ENCODE measurements at places on chromosomes 12 and 14.
A peak's percentile ranks its signal among the peaks of the same experiment; 100 is the strongest.

DNA sequence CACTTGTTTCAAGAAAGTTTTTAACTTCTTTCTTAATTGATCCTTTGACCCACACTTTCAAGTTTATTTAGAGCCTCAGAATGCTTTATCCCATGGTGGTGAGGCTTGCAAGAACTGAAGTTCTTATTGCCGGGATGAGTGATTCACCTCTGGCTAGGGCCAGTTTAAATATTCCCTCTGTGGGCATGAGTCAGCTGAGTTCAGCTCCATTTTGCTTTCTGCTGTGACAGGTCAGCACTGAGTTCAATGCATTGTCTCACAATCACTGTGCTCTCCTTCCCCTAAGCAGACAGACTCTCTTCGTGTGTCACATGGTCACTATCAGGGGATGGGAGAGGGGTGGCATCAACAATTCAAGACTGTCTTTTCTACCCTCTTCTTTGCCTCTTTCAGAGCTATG lies 514.6 kb upstream of the FBXO33 start:
- peak; percentile 68 for DNase-seq

- no peak for DNase-seq
Observed at GRCh38 chr12:704516-705242, 41.4 kb upstream of the NINJ2 start.

- no peak for DNase-seq
Observed at GRCh38 chr14:69682621-69683263, 71.3 kb downstream of the SUSD6 start.

DNA sequence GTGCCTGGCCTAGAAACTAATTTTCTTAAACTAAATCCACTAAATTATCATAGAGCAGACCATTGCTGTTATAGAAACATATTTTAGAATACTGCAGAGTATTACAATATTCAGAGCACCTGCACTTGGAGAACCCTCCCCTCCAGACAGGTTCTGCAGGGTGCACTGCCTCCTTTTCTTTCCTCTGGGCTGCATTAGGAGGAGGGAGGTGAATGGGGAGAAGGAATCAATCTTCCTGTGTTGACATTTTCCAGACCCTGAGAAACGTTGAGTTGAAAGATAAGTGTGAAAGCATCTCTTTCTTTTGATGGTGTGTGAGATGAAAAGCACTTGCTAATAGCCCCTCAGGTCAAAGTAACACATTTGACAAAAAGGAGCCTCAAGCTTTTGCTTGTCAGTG lies 7.3 kb downstream of the SYNE2 start:
- DNase-seq: no peak

DNA sequence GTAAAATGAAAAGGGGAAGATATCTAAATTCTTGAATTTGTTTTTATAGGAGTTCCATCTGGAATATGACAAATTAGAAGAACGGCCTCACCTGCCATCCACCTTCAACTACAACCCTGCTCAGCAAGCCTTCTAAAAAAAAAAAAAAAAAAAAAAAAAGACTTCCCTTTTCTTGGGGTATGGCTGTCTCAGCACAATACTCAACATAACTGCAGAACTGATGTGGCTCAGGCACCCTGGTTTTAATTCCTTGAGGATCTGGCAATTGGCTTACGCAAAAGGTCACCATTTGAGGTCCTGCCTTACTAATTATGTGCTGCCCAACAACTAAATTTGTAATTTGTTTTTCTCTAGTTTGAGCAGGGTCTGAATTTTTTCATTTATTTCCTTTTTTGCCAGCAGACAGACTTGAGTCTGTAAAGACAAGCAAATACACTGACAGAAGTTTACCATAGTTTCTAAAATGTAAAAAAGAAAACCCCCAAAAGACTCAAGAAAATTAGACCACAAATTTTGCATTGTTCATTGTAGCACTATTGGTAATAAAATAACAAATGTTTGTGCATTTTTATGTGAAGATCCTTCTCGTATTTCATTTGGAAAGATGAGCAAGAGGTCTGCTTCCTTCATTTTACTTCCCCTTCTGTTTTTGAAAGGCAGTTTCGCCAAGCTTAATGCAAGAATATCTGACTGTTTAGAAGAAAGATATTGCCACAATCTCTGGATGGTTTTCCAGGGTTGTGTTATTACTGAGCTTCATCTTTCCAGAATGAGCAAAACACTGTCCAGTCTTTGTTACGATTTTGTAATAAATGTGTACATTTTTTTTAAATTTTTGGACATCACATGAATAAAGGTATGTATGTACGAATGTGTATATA lies 12.1 kb upstream of the KCNMB4 start:
- DNase-seq: no peak

GRCh38 chr12:13289653-13290289 lies 93.2 kb downstream of the EMP1 start:
- no peak for DNase-seq

GRCh38 chr12:67161322-67161918 lies 107.7 kb upstream of the CAND1 start:
- no peak for DNase-seq

DNA sequence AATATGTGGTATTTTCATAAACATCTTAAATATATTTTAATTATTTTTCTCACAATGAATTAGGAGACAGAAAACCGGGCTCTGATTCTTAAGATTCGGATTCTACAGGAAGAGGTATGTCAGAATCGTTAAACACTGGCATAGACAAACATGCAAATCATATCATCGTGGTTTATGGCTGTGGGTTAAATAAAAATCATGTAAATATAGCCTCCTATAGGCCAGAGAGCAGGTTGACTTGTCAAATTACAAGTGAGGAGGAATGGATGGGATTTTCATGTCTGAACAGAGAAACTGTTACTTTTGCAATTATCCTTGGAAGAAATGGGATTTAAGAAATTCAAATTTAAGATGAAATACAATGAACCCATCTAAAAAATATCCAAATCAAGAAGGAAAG lies 74.9 kb upstream of the BCAT1 start:
- DNase-seq: no peak

GRCh38 chr12:75944097-75944904 lies 87.3 kb downstream of the PHLDA1 start:
- DNase-seq: peak; percentile 89

GRCh38 chr12:61655241-61655640 lies 605.0 kb upstream of the USP15 start:
- no peak for DNase-seq

GRCh38 chr12:96063046-96063445 lies 27.7 kb upstream of the LTA4H start:
- DNase-seq: no peak

DNA sequence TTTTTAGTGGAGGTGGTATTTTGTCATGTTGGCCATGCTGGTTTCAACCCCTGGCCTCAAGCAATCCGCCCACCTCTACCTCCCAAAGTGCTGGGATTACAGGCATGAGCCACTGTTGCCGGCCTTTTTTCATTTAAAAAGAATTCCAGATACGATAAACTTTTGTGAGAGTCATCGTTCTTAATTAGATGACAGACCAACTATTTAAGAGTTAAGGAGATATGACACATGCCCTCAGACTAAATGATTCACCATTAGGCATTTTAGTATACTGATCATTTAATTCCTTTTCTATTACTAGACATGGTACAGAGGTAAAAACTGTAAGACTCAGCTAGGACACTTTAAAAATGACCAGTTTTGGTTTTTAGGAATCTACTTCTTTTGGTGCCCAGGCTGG lies 2.4 kb downstream of the ANKRD13A start:
- DNase-seq: no peak

- DNase-seq: no peak
Observed at GRCh38 chr14:101033006-101033405, 129.5 kb upstream of the RTL1 start.

Data from kidney epithelial cell (primary cell).